NCI-H1105 treated with DMSO at 0.1 percent for 48 hours (cell line): ENCODE measurements at places on chromosomes 6 and 20.

GRCh38 chr6:30213667-30213956, 406 bp upstream of the TRIM26 start:
- DNase-seq, result peak; percentile 57

GRCh38 chr20:3864518-3864917, 17.9 kb downstream of the MAVS start:
- DNase-seq, result peak; percentile 29

DNA sequence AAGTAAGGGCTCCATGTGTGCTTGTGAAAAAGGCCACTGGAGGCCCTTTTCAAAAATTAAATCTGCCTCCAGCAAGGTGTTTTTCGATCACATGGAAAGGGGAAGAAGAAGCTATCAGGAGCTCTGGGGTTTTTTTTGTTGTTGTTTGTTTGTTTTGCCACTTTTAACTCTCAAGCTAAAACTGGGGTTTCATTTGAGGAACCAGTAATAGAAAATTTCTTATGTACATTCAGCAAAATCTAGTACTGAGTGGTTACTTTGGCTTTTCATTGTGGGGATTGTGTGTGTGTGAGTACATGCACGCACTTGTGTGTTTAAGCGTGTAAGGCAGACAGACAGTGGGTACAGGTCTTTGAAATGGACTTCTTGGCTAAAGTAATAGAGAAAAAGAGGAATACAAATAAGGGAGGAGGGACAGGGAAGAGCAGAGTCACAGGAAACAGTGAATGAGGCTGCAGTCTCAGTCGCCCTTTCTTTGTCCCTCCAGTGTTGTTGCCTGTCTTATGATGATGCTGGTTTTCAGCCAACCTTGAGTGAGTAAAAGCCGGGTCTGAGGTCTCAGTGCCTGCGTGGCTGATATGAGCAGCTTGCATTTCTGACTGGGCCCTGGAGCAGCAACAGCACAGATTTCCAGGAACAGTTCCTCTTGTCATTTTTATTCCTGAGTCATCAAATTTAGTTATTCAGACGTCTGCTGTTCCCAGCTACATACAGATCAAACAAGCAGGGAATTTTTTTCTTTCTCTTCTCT, 26.2 kb downstream of the SLC16A10 start:
- no peak for DNase-seq

GRCh38 chr6:147974376-147974775, 368.3 kb upstream of the SASH1 start:
- no peak for DNase-seq

GRCh38 chr6:22308939-22309338, 12.1 kb upstream of the PRL start:
- no peak for DNase-seq

DNA sequence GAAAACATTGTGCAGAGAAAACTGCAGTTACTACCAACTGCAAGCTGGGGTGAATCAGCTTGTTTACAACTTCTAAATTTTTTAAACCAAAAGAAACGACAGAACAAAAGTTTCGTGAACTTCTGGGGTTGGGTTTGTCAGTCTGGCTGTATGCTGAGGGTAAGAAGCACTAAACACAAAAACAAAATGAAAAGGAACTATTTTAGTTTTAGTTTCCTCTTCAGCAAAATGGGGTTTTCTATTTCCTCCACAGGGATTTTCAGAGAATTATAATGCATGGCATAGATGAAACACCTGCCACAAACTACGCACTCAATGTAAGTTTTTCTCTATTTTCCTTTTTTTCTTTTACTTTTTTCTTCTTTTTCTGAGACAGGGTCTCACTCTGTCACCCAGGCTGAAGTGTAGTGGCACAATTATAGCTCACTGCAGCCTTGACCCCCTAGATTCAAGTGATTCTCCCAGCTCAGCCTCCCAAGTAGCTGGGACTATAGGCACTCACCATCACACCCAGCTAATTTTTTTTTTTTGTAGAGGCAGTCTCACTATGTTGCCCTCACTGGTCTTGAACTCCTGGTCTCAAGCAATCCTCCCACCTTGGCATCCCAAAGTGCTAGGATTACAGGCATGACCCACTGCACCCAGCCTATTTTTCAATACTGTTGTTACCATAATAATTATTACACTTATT, 40.6 kb downstream of the CGA start:
- DNase-seq, result no peak

- DNase-seq, result no peak
Observed at GRCh38 chr6:6885521-6886170, 222.1 kb upstream of the RREB1 start.

- DNase-seq, result no peak
Observed at GRCh38 chr6:232982-233640, 59.2 kb upstream of the DUSP22 start.

DNA sequence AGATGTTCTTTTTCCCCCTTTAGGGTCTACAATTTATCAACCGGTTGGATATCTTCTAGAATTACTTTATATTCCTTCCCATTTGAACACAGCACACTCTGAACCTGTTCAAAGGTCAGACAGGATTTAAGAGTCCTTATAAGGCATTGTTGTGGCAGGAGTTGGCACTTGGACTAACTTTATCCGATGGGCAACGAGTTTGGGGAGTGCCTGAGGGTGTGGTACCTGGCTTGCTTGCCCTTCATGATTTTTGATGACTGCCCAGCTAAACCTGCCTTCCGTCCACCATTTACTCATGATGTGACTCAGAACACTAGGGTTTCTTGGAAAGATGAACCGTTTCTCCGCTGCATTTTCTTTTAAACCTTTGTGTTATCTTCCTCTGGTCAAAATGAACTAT, 285.2 kb downstream of the FOXC1 start:
- DNase-seq, result no peak

GRCh38 chr20:20229595-20229994, 138.3 kb upstream of the INSM1 start:
- no peak for DNase-seq

DNA sequence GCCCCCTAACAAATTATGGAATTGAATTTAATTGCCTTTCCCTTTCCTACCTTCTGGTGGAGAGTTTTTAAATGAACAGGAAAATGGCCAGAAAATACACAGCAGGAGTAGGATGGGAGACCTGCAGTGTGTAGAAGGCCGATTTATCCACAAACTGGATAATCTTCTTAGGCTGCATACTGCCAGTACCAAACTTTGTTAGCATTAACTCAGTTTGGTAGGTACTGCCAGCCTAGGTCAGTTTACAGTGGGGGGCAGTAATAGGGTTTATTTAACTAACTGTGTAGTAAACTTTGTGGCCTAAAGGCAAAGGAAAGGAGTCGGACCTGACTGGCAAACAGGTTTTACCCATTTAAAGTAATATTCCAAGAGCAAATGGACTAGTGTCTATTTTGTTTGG, 4.6 kb downstream of the NCOA3 start:
- DNase-seq, result no peak

DNA sequence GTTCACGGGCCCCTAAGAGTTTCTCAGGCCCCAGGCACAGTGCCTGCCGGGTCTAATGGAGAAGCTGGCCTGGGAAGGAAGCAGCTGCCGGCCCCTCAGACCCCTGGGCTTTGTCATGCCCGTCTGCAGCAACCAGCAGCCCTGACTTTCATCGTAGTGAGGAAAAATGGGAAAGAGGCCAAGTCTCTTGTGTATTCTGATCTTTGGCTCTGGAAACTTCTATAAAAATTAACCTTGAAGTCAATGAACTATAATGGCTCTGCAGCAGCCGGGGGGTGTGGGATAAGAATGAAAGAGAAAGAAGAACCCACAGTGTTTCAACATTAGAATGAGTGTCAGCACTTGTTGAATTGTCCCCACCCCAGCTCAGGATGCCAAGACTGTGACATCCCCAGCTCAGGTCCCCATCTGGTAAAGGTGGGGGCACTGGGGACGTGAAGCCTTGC, 12.9 kb downstream of the TGM2 start:
- peak; percentile 65 for DNase-seq

GRCh38 chr6:37695857-37696219, 1.8 kb downstream of the MDGA1 start:
- no peak for DNase-seq

DNA sequence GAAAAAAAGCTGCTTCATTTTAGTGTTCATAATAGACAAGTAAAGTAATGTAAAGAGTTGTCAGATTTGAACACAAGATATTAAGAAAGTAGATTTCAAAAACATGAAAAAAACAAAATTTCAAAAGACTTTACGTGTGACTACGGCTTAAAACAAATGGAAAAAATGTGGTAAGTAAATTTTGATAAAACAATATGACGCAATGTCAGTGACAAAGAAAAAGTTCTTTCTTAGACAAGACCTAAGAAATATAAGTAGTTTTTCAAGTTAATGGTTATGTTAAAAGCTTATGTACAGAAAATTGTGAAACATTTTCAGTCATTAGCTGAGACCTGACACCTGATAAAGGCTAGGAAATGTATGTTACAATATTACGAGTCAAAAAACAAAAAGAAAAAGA, 73.7 kb upstream of the EYS start:
- DNase-seq, result no peak

DNA sequence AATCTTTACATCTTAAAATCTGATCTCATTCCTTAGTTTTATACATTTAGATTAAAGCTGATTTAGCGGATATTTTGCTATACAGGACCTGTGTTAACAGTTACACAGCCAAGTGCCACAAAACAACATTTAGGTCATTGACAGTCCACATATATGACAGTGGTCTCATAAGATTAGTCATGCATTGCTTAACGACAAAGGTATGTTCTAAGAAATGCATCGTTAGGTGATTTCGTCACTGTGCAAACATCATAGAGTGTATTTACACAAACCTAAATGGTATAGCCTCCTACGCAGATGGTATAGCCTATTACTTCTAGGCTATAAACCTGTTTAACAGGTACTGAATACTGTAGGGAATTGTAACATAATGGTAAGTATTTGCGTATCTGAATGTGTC, 21.6 kb downstream of the ADGRG6 start:
- DNase-seq, result peak; percentile 62

GRCh38 chr6:35920793-35921732, at the start of gene SRPK1:
SRPK1 (minus strand) TSS chr6:35921098; CDS start chr6:35921056, 42 bp downstream.
- DNase-seq, result peak; percentile 83

- no peak for DNase-seq
Observed at GRCh38 chr6:19417713-19418112, 419.5 kb upstream of the ID4 start.

DNA sequence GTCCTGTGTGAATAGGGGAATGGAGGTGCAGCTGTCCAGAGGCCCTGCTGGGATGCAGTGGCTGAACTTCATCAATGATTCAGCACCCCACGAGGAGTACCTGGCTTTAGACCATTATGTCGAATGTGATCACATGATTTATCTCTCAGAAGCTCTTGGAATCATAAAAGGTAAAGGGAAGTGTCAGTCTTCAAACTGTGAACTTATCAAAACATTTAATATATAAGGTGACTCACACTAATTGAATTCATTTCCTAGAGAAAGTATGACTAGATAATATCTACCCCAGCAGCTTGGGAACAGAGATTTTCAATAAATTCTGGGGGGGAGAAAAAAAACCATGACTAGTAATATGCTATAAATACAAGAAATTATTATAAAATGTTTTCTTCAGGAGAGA, 29.5 kb downstream of the ALDH8A1 start:
- no peak for DNase-seq

- DNase-seq, result peak; percentile 59
Observed at GRCh38 chr6:16183187-16183664, 54.3 kb downstream of the MYLIP start.

DNA sequence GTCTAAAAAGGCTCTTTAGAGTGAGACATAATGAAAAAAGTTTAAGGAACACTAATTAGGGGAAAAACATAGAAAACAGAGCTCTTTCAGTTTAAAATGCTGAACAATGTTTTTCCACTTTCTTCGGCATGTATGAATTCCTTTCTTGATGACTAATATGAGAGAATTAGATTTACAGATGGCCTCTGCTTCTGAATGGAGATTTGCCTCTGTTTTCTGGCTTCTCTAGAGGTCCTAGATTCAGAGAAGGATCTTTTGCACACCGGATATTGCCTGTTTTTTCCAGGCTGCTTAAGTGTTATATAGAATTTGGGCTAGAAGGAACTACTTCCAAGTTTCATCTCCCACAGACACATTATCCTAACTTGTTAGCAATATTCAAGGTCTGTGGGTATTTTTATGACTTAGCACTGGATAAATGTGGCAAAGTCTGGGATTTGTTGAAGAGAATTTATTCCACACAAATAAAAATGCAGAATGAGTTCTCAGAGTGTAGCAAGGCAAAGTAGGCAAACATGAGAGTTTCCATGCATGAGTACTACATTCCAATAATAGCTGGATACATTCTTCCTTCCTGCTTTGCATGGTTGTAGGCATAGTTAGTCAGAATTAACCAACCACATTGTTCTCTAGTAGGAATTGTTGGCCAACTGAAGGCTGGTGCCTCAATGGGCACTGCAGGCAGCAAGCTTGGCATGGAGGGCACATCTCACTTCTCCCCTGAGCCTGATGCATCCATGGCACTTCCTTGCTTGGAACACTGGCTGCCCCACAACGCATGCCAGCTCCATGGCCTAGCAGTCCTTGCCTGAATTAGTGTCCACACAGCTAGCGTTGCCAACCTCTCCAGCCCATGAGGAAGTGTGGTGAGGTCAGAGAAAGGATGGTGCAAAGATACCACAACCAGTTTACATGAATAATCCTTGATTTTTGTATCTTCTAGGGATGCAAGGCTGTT, 224.2 kb downstream of the CLIC5 start:
- no peak for DNase-seq
